ENCODE measurements at places on chromosomes 3 and 15.

DNA sequence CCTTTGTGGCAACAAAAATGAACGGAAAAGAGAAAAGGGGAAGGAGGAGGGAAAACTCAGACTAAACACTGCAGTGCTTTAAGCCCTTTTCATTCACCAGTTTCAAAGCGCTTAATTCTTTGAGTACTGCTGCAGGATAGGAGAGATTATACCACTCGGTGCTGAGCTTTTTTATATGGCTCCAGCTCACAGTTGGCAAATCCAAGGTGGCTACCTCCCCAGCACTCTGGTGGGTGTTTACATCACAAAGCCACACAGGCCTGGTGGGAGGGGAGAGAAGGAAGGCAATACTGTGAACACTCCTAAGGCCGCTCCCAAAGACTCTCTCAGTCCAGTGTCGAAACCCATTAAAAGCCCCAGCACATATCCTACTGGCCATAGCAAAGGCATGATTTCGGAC, 191.4 kb downstream of the STT3B start:
- no peak for DNase-seq

- no peak for DNase-seq
Measured at GRCh38 chr15:70578196-70578595, 185.2 kb downstream of the UACA start.

DNA sequence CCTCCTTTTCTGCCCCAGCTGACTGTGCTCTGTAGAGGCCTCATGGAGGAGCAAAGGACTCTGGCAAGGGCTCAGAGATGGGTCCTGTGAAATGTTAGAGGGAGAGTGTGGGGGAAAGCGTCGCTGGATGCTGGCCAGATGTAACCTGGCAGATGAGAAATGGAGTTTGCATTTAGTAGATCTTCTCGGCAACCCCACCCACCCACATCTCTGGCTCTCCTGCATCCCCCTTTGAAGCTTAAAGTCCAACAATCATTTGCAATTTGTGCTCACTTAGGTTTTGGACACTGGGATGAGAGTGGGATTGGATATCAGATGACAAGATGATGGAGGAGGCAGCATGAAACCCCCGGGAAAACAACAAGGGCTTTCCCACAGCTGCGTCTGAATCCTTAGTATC, 523.6 kb upstream of the MCTP2 start:
- DNase-seq: no peak

GRCh38 chr3:43073116-43073835, 32.6 kb downstream of the POMGNT2 start:
- DNase-seq: no peak

DNA sequence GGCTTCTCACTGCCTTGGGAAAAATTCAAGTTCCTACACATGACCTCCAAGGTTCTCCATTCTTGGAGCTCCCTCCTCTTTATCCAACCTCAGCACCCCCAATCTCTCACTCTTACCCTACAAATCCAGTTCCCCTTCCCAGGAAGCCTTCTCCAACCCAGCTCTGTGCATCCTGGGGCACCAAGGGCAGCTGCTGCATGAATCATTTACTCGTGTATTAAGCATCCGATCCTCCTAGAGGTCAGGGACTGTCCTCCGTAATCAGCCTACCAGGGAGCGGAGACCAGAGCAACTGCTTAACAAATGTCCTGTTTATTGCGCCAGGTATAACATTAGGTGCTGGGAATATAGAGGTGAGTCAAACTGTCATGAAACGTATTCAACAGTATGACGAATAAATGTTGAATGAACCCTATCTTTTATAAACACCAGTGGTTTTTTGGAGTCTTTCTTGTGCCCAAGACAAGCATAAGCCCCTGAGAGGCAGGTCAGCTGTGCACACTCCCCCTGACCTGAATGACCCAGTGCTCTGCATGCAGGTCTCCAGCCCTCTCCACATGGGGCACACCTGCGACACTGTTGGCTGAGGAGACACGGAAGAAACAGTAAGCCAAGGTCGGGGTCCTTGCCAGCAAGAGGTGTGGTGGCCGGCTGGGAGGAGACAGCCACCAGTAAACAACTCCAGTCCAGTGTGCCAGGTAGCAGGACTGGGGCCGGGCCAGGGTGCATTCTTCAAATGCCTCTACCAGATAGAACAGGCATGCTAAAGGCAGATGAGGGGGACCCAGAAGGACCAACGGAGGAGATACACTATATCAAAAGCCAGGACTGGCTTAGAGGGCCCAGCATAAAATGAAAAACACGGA, 27.6 kb downstream of the ANP32A start:
- no peak for DNase-seq

DNA sequence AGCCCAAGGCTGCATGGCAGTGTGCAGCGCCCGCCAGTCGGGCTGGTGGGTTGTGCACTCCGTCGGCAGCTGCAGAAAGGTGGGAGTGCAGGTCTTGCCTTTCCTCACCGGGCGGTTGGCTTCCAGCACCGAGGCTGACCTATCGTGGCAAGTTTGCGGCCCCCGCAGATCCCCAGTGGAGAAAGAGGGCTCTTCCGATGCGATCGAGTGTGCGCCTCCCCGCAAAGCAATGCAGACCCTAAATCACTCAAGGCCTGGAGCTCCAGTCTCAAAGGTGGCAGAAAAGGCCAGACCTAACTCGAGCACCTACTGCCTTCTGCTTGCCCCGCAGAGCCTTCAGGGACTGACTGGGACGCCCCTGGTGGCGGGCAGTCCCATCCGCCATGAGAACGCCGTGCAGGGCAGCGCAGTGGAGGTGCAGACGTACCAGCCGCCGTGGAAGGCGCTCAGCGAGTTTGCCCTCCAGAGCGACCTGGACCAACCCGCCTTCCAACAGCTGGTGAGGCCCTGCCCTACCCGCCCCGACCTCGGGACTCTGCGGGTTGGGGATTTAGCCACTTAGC, 4.3 kb downstream of the ISL2 start:
- no peak for DNase-seq

DNA sequence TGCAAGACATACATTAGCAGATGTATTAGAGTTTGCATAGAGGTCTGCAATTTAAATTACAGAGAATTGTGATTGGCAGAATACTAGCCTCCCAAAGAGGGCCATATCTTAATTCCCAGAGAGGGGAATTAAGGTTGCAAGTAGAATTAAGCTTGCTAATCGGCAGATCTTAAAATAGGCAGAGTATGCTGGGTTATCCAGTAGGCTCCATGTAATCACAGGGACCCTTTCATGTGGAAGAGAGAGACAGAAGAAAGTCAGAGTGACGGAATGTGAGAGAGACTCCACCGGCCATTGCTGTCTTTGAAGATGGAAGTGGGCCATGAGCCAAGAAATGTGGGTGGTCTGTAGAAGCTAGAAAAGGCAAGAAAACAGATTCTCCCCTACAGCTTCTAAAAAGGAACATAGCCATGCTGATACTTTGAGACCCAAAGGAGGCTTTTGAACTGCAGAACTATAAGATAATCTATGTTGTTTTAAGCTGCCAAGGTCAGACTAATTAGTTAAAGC, 38.8 kb downstream of the IMPG2 start:
- DNase-seq: no peak

DNA sequence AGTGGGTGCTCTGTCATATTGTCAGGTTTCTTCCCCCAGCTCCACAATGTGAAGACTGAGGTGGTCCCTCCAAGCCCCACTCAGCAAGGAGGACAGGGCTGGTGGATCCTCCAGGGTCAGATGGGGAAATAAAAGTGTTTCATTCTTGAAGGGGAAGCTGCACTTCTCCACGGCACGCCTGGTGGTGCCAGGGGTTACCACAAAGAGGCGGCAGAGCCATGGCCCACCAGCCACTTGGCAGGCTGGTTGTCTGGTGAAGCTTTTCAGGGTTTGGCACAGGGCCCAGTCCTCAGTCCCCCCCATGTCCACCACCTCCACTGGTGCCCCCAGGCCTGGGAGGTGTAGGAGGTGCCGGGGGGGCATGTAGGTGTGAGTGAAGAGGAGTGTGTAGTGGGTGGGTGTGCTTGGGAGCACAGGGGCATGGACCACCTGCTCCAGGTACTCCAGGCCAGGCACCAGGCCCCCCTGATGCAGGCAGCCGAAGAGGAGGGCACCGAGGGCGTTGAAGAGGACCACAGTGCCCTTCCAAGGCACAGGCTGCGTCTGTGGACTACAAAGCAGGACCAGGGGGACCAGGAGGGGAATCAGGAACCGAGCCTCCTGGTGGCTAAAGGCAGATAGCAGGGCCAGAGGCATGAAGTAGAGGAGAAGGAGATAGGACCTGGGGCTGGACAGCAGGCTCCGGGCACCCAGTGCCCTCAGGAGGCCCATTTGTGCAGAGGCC, 5.0 kb upstream of the NCBP2 start:
- no peak for DNase-seq

DNA sequence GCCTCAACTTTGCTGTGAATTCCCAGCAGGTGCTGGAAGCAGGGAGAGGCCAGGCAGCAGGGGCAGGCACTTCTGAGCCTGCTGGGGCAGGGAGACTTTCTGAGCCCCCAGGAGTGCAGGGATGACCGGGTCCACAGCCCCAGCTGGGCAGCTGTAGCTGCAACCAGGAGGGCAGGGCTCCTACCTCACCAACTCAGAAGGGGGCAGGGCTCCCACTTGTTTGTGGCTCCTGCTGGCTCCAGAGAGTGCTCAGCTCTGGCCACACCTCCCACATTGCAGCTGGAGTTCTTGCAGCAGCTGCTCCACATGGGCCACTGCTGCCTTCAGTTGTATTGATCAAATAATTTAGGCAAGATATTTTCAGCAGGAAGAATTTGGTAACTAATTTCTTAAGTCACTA, 812.3 kb downstream of the NSUN3 start:
- no peak for DNase-seq

DNA sequence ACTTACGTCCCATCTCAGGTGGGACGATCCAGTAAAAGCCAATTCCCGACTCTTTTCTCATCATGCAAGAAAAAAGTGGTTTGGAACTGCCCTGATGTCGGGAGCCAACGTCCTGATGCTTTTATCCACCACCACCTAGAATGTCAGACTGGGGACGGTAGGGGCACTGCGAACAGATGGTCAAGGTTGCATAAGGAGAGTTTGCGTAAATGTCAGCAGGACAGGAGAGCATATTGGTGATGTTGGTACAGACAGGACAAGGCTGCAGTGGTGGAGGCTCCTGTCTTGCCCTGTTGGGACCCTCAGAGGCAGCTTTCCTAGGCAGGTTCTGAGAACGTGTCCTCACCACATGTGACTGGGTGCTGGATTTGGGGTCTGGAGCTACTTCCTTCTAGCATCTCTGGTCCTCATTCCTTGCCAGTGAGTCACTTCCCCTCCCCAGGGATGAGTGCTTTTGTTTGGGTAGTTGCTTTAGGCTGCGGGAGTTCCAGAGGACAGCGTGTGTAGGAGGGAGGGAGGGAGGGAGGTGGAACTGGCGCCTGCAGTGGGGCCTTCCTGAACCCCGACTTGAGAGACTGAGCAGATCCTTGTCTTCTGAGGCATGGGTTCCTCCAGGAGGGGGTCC, 21.0 kb downstream of the THSD4 start:
- no peak for DNase-seq

- no peak for DNase-seq
Measured at GRCh38 chr3:24378313-24378712, 116.3 kb downstream of the THRB start.

DNA sequence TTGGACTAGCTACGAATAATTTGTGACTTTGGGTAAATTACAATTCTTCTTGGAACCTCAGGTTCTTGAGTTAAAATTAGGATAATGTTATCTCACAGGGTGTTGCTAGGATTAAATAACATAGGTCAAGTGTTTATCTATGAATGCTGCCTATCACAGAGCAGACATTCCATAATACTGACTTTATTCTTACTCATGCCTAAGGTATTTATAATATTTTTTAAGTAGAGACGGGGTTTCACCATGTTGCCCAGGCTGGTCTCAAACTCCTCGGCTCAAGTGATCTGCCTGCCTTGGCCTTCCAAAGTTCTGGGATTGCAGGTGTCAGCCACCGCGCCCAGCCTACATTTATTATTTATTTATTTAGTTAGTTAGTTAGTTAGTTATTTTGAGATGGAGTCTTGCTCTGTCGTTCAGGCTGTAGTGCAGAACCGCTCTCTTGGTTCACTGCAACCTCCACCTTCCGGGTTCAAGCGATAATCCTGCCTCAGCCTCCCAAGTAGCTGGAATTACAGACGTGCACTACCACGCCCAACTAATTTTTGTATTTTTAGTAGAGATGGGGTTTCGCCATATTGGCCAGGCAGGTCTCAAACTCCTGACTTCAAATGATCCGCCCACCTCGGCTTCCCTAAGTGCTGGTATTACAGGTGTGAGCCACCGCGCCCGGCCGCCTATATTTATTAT, 741 bp upstream of the ZNF106 start:
- no peak for DNase-seq

GRCh38 chr3:31027191-31027761, 132.8 kb upstream of the GADL1 start:
- no peak for DNase-seq

DNA sequence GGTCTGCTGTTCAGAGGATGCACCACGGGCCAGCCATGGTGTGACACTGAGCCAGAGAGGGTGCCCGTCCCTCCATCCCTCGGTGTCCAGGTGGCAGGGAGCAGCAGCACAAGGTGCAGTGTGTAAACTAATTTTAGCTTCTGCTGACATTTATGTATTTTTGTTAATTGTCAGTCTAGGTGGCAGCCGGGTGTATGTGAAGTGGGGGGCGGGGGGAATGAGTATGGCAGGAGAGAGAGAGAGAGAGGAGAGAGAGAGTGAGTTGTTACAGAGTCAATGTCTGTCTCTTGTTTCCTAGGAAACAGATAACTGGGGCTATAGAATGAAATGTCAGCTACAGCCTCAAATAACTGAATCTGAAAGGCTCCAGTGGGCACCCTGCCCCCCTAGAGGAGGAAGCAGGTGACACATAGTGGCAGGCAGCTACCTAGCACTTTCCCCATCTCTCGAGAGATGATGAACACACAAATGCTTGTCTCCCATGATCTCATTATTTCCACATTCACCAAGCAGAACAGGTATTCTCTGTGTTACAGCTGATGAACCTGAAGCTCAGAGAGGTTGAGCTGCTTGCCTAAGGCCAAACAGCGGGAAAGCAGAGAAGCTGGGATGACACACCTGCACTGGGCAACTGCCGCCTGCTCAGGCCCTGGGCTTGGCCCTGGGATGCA, 24.7 kb downstream of the RASGRF1 start:
- no peak for DNase-seq

- DNase-seq: no peak
Measured at GRCh38 chr3:146162561-146162960, 1.6 kb upstream of the PLOD2 start.

- no peak for DNase-seq
Measured at GRCh38 chr3:171895900-171896299, 52.8 kb downstream of the TMEM212 start.

DNA sequence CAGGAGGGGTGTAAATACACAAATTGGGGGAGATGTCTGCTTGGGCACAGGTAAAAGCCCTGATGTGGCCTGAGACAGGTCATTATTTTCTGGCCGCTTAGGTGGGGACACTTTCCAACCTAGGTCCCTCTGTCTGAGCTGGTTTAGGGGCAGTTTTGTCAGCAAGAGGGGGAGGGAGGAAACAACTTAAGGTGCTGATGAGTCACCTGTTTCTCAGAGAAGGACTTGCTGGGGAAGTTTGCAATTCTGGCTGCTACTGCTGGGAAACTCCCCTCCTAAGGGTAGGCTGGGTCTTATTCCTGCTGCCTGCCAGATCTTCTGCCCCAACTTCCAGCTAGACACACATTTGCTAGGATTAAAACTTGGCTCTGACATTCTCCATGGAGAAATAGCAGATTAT, 4.8 kb upstream of the RHOV start:
- no peak for DNase-seq

- no peak for DNase-seq
Measured at GRCh38 chr15:70092464-70093027, 5.2 kb downstream of the TLE3 start.

- DNase-seq: no peak
Measured at GRCh38 chr15:82698711-82699345, 10.8 kb downstream of the AP3B2 start.

Data from NCI-H446 treated with DMSO at 0.1 percent for 48 hours (cell line).